Posterior vena cava (tissue), 2 donors: ENCODE measurements at places on chromosomes 1 and 21. TPM values are rescaled to one million over a fixed set of nuclear protein-coding genes. Genes with fewer than 3 reads are reported as not detected.

DNA sequence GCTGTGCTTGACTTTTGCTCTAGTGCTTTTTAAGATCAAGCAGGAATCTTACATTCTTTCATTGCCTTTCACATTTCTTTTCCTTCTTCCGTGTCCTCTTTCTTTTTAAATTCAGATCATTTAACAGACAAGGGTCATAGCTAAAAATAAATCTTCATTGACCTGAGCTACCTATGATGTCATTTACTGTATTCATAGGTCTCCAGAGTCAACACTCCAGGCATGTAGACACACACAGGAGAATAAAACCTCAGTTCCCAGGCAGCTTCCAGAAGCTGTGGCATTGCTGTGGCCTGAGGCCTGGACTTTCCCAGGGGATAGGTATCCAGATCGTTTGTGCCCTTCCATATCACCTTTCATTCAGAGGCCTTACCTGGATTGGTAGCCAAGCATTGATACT is 38.5 kb upstream of the ENAH start:
- no peak for DNase-seq

GRCh38 chr1:163912170-163912884 is 590.6 kb downstream of the NUF2 start:
- no peak for DNase-seq

GRCh38 chr1:47647327-47647845 is 209.5 kb downstream of the FOXD2 start:
- DNase-seq: no peak

GRCh38 chr21:26769613-26770188 is 75.5 kb downstream of the ADAMTS1 start:
- DNase-seq: no peak

HOOK1 gene
- 0.14 TPM for total RNA-seq
